ENCODE measurements at places on chromosomes 2 and 18. TPM values are rescaled to one million over a fixed set of nuclear protein-coding genes. Genes with fewer than 3 reads are reported as not detected.

The BOLL gene
- total RNA-seq = not detected

- no peak for DNase-seq
- H3K27me3 ChIP-seq = peaks cover 6% of the 10 kb centered on the region
- H3K27ac ChIP-seq = no peak overlapping the region
- no peaks in the 10 kb centered on the region for H3K4me1 ChIP-seq
- H3K36me3 ChIP-seq = no peaks in the 10 kb centered on the region
Measured at GRCh38 chr2:13252615-13253014, 535.9 kb downstream of the TRIB2 start.

DNA sequence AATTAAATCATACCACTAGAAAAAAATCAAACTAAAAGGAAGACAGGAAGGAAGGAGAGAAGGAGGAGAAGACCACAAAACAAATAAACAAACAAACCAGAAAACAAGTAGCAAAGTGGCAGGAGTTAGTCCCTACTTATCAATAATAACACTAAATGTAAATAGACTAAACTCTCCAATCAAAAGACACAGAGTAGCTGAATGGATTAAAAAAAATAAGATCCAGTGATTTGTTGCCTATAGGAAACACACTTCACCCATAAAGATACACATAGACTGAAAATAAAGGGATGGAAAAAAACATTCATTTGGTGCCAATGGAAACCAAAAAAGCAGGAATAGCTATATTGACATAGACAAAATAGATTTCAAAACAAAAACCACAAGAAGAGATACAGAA is 23.4 kb upstream of the BAZ2B start:
- no peak overlapping the region for H3K27ac ChIP-seq
- H3K4me3 ChIP-seq = no peak overlapping the region
- no peak for DNase-seq
- no peaks in the 10 kb centered on the region for H3K4me1 ChIP-seq
- peaks cover 6% of the 10 kb centered on the region for H3K36me3 ChIP-seq

GRCh38 chr2:103166456-103167324 is 404.9 kb downstream of the TMEM182 start:
- no peak for DNase-seq
- H3K27ac ChIP-seq = no peak overlapping the region
- H3K4me3 ChIP-seq = no peak overlapping the region
- H3K36me3 ChIP-seq = no peaks in the 10 kb centered on the region
- H3K4me1 ChIP-seq = no peaks in the 10 kb centered on the region

DNA sequence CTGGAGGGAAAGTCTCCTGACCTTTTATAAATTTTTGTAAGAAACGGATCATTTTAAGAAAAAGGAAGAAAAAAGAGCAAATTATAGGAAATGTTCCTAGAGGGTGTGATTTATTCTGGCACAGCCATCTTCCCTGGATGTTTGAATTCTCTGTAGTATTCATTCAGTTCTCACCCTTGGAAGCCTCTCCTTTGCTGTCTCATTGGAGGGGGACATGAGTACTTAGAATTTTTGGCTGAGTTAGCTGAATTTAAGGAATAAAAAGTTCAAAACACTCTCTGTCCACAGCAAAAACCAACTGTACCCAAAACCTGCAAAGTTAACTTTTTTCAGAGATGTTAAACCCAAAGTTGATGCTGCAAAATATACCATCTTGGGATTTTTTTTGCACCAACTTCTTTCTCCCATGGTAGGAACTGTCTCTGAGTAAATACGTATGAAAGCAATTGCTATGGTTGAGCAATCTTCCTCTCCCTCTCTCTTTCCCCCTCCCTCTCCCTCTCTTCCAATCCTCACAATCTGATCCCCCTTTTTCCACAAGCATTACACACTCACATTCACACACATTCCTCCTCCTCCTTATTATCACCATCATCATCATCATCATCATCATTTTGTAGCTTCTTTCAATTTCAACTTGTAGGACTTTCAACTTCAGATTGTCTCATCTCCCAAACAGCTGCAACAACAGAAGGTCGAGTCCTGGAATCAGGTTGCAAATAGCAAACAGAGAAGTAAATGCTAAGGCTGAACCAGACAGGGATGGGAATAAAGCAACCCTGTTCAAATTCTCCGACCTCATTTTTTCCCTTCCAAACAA is 183.7 kb downstream of the GFPT1 start:
- H3K4me3 ChIP-seq = no peak overlapping the region
- H3K36me3 ChIP-seq = no peaks in the 10 kb centered on the region
- H3K27ac ChIP-seq = no peak overlapping the region

DNA sequence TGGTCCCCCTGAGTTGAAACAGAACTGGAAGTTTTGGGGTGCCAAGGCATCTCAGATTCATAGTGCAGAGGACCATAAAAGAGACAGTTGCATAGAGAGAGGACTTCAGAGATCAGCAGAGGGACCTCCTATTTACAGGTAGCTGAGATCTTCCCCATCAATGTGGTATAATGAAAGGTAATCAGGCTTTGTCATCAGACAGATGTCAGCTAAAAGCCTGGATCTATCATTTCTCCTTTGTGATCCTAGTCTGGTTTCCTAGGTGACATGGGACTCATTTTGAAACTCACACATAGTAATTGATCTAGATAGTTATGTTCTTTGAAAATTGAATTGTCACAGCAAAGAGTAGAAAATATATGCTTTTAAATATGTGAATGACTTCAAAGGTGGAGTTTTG is 443.5 kb upstream of the MAP2 start:
- H3K4me1 ChIP-seq = no peaks in the 10 kb centered on the region
- no peaks in the 10 kb centered on the region for H3K36me3 ChIP-seq
- DNase-seq = no peak
- H3K4me3 ChIP-seq = no peak overlapping the region
- H3K27ac ChIP-seq = no peak overlapping the region

- H3K27ac ChIP-seq = no peak overlapping the region
- H3K27me3 ChIP-seq = peaks cover 4% of the 10 kb centered on the region
- H3K4me3 ChIP-seq = no peak overlapping the region
- H3K36me3 ChIP-seq = no peaks in the 10 kb centered on the region
- no peaks in the 10 kb centered on the region for H3K4me1 ChIP-seq
- DNase-seq = no peak
Measured at GRCh38 chr18:33817096-33817495, 239.1 kb downstream of the ASXL3 start.

DNA sequence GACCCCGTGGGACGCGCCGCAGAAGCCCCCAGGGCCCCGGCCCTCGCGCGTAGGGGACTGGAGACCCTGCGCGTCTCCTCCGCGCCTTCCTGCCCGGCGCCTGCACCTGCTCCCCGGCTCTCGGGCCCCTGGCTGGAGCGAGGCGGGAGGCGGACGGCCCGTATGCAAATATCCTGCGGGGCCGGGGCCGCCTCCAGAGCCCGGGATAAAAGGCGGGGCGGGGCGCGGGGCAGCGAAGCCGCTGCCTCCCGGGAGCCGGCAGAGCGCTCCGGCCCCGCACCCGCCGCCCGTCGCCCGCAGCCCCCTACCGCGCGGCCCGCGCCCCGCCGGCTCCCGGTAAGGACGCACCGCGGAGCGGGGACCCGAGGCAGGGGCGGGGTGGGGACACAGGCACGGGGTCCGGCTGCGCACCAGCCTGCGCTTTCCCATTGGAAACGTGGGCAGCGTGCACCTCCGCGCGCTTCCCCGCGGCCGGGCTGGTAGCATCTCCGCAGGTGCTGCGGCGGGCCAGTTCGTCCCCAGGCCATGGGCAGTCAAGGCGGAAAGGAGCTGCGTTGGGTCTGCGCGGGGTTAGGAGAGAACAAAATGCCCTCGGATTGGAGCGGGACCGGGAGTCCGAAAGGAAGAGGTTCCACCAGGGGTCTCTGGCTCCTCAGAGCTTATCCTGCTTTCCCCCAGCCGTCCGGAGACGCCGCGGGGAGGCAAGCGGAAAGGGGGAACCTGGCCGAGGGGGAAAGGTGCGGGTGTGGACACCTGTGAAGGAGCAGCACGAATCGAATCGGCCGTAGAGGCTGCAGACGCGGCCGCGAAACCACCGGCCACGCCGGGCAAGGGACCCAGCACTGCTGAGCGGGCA is at the start of gene ATP6V1C2:
ATP6V1C2 (plus strand) TSS at position 235 of the 856 bp plus-strand sequence. CDS start 1,220 bp downstream, outside the sequence.
- H3K27me3 ChIP-seq = peaks cover 41% of the 10 kb centered on the region
- no peaks in the 10 kb centered on the region for H3K36me3 ChIP-seq

DNA sequence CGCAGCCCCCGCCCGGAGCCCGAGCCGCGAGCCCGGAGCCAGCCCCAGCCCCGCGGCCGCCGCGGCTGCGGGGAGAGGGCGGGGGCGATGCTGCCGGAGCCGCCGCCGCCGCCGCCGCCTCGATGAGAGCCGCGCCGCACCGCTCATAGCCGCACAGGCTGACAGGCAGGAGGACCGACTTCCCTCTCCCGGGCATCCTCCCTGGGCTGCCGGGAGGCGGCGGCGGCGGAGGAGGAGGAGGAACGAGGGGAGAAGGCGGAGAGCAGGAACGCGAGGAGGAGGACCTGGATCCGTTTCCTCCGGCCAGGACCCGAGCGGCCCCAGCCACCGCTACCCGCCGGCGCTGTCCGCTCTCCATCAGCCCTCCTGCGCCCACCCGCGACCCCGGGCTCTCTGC is 370 bp downstream of the KLHL29 start:
- H3K4me1 ChIP-seq = peaks cover 32% of the 10 kb centered on the region
- H3K4me3 ChIP-seq = peak overlapping the region; percentile 67
- DNase-seq = peak; percentile 32
- no peak overlapping the region for H3K27ac ChIP-seq

- H3K27me3 ChIP-seq = no peaks in the 10 kb centered on the region
- no peak for DNase-seq
- H3K36me3 ChIP-seq = no peaks in the 10 kb centered on the region
- no peak overlapping the region for H3K4me3 ChIP-seq
- no peak overlapping the region for H3K27ac ChIP-seq
Measured at GRCh38 chr18:8290435-8290834, 318.8 kb upstream of the RAB12 start.

- H3K4me1 ChIP-seq = peaks cover 26% of the 10 kb centered on the region
- no peak overlapping the region for H3K4me3 ChIP-seq
- H3K36me3 ChIP-seq = peaks cover 48% of the 10 kb centered on the region
- no peak for DNase-seq
- H3K27me3 ChIP-seq = no peaks in the 10 kb centered on the region
Measured at GRCh38 chr2:73244580-73244979, 10.5 kb downstream of the CCT7 start.

DNA sequence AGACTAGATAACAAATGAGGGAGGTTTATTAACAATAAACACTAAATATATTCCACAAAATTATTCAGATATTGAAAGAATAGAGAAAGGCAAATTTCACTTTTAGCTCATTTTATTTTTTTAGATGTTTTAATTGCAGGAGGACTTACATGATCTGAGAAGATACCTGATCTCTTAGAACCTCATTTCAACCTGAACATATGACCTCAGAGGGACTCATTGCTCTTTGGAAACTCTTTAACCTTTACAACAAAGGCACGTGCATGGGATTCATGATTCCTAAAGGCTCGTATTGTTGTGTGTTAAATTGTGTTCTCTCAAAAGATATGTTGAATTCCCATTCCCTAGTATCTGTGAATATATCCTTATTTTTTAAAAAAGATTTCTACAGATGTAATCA is 35.7 kb upstream of the ITGA4 start:
- no peak overlapping the region for H3K27ac ChIP-seq
- no peaks in the 10 kb centered on the region for H3K27me3 ChIP-seq
- DNase-seq = no peak
- no peak overlapping the region for H3K4me3 ChIP-seq
- no peaks in the 10 kb centered on the region for H3K36me3 ChIP-seq
- peaks cover 24% of the 10 kb centered on the region for H3K4me1 ChIP-seq

DNA sequence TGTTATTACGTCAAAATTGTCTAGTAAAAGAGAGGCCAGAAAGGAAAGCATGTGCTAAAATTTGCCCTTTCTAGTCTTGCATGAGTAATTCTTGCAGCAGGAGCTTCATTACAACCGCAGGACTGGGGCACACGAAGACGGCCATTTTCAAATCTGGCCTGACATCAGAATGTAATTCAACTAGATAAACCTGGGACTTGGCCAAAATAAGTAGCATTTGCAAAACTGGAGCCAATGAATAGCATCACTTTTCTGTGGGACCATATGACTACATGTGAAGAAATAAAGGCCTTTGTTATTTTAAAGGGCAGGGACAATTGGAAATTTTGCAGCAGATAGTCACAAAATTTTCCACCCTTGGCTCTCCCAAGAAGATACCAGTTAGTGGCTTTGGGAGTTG is 3.0 kb upstream of the FZD7 start:
- H3K27me3 ChIP-seq = peaks cover 13% of the 10 kb centered on the region
- H3K4me1 ChIP-seq = peaks cover 12% of the 10 kb centered on the region
- no peak overlapping the region for H3K4me3 ChIP-seq
- H3K36me3 ChIP-seq = no peaks in the 10 kb centered on the region
- no peak overlapping the region for H3K27ac ChIP-seq

DNA sequence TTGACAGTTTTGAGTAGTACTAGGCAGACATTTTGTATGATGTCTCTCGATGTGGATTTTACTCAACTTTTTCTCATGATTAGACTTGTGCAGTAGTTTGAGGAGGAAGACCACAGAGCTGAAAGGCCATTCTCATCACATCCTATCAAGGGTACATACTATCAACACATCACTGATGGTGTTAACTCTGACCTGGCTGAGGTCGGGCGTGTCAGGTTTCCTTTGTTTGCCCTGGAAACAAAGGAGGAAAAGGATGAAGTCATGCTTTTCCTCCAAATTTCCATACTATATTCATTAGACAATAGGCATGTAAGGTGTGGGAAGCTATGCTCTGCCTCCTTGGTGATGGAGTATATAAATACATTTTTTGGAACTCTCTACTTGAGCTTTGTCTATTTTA is 211.1 kb downstream of the DSEL start:
- no peak for DNase-seq
- peaks cover 3% of the 10 kb centered on the region for H3K27me3 ChIP-seq
- no peak overlapping the region for H3K4me3 ChIP-seq
- H3K4me1 ChIP-seq = peaks cover 12% of the 10 kb centered on the region
- H3K36me3 ChIP-seq = peaks cover 4% of the 10 kb centered on the region

DNA sequence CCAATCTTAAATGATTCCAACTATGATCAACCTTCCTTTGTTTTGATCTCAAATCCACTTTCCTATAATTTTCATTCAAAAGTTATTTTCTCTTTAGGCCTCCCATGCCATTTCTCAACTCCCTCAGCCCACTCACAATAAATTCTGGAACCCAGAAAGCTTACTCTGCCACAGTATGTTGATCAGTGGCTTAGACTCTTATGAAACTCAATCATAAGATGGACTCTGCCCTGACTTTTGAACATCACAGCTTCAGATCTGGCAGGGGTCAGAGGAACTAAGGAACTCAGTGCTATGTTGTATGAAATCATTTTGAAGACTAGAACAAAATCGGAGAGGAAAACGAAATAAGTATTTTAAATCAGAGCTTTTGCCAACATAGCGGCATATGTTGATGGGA is 59.8 kb upstream of the LGALSL start:
- H3K4me3 ChIP-seq = no peak overlapping the region
- no peak overlapping the region for H3K27ac ChIP-seq
- no peaks in the 10 kb centered on the region for H3K4me1 ChIP-seq
- no peak for DNase-seq

DNA sequence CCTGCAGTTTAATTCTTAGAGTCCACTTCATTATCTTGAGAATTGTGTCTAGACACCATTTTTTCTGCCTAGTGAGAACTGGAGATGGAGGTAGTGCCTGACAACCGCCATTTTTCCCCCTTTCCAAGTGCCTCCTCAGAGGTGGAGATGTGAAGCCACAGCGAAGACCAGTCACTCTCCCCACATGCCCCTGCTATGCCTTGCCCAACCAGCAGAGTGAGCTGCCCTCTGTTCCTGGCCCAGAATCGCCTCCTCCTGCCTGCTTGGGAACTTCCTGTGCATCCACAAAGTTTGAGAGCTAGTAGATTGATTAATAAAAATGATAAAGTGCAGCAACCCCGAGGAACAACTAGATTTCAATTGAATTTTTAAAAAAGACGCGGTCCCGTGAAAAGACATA is 123.3 kb downstream of the CLIP4 start:
- H3K27me3 ChIP-seq = peaks cover 5% of the 10 kb centered on the region
- no peak overlapping the region for H3K4me3 ChIP-seq
- DNase-seq = peak; percentile 27
- no peaks in the 10 kb centered on the region for H3K4me1 ChIP-seq
- no peaks in the 10 kb centered on the region for H3K36me3 ChIP-seq
- H3K27ac ChIP-seq = no peak overlapping the region

Measured in activated naive CD4-positive, alpha-beta T cell treated with anti-CD3 and anti-CD28 coated beads for 36 hours (primary cell).